ENCODE measurements at places on chromosomes 11 and 22.
A peak's percentile ranks its signal among the peaks of the same experiment; 100 is the strongest.

- no peak for DNase-seq
These were observed 921.0 kb downstream of the KCNA4 start for GRCh38 chr11:29095821-29096220.

GRCh38 chr11:128214263-128214662, 373.1 kb downstream of the ETS1 start:
- DNase-seq, result no peak

- DNase-seq, result no peak
These were observed 77.7 kb upstream of the FAM181B start for GRCh38 chr11:82811369-82811768.

DNA sequence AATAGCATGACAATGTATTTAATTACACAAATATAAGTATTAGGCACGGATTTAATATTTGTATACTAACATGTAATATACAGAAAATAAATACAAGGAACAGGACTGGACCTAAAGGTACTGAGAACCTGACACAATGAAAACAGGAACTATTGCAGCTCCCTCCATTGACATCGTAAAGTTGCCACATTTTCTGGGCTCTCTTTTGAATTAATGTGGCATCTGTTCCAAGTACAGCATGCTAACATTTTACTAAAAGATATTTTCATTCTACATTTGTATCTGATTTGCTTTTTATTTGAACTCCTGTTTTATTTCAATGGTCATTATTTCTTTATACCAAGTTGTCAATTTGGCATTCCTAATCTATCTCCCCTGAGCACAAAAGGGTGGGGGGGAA, 15.3 kb downstream of the PHF21A start:
- DNase-seq, result no peak

DNA sequence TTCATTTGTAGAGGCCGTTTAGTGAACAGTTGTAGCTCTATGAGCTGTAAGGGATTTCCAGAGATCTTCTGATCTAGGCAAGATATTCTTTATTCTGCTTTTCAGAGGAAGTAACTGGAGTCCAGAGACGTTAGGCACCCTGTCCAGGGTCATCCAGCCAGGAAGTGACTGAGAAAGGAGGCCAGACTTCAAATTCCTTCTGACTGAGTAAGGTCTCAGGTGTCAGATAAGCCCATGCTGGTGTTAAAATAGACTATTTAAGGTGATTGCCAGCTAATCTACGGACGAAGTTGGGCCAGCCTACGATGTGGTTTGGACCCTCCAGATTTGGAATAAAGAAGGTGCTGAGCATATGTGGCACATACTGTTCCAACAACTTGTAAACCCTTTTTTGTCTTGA, 54.6 kb downstream of the GRIK4 start:
- no peak for DNase-seq

DNA sequence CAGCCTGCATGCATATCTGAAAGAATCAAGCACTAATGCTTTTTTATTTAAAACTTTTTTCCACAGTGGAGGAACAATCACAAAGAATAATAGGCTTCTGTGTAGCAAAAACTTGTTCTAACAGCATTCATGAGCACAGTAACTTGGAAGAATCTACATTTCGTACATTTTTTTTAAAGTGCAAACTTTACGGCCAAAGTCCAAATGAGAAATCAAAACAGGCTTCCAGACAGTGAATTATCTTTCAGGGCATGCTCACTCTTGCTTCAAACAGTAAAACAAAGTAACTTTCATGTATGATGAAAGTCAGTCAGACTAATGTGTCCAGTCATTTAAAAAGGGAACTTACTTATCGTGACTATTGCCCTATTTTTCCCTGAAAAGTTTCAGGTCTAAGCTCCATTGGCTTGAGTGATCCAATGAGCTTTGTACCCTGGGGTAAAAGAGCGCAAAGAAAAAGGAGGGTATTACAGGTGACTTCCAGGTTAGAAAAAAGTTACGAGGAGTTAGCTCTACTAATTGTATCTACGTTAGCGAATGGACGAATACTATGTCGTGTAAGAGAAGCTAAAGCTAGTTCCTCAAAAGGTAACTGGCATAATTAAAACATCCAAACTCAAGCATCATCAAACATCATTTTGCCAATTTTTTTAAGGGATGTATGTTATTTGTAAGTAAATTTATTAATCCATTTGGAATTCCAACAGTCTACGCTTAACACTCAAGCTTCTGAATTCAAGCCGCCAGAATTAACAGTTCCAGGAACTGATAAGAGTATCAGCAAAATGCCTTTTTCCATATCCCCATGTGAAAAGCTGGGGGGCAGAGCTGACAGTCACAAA, 1.7 kb downstream of the PICALM start:
- peak; percentile 77 for DNase-seq

DNA sequence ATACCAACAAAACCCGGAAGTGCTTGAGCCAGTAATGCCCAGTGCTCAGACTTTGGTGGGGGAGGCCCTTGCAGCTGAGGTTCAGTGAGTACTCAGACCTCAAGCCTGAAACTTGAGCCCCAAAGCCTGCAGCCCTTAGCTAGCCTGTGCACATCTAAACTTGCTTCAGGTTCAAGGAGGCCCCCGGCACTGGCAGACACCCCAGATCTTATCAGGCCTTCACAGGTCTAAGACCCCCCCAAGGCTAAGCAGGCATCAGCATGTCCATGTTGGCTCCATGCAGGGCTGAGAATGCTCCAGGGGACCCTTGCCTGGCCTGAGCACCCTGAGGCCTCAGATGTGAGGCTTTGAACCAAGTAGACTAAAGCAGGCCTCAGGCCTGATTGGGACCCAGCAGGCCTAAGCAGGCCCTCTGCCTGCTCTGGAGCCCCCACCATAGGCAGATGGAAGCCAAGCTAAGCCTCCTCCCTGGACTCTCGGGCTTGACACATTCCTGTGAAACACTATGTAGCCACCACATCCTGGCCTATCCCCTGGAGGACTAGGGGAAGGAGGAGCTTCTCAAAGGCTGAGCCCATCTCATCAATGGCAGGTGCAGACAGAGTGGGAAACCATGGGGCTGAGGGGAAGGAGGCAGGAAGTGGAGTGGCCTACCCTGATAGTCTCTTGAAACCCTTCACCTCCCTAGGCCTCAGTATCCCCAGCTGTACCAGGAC, 1.2 kb upstream of the CASTOR1 start:
- no peak for DNase-seq

GRCh38 chr22:40084246-40084645, 89.5 kb downstream of the FAM83F start:
- DNase-seq, result no peak

DNA sequence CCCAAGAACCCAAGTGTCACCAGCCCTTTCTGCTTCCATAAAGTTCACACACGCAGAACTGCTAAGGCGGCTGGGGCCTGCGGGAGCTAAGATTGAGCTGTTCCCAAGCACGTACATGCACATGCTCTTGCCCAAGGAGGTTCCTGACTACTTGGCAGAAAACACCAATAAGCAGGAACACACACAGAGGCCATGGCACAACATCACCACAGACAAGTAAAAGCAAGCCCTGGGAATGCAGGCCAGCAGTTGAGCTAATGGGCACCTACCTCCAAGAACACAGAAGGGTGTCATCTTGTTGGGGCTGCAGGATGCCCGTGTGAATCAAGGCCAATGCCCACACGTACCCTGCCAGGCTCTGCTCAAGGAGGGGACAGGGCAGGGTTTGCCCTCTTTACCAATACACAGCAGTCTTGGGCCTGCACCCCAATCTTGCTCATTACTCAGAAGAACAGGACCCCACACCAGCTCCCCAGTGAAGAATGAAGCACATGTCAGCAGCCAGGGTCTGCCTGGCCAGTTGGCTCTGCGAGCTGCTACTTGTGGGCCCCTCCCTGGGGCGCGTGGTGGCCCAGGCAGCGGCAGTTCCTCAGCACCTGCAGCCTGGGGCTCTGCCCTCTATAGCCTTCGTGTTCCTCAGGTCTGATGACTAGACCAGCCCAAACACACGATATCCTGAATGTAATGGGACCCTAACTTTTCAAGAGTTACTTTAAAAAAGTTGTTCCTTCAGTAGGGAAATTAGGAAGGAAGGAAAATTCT, 32.3 kb upstream of the CYP2D6 start:
- DNase-seq, result no peak

GRCh38 chr22:26941896-26942636, 284.7 kb downstream of the MIAT start:
- DNase-seq, result no peak

- no peak for DNase-seq
These were observed 29.2 kb downstream of the ADAMTS15 start for GRCh38 chr11:130477586-130478203.

DNA sequence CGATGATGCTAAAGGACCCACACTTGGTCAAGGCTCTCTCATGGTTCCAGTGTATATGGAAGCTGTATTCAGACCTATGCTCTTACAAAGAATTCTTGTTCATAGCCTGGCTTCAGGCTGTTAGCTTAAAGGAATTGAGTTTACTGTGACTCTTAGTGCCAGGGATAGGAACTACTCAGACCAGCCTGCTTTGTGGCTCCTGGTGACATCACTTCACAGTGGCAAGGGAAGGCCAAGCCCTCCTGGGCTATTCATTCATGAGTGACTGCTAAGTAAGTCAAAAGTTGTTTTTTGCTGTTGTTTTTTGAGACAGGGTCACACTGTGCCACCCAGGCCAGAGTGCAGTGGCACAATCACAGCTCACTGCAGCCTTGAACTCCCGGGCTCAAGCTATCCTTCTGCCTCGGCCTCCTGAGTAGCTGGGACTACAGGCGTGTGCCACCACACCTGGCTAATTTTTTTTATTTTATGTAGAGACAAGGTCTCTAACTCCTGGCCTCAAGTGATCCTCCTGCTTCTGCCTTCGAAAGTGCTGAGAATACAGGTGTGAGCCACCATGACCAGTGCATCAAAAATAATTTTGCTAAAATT, 9.6 kb downstream of the ART5 start:
- DNase-seq, result no peak

GRCh38 chr11:74634537-74634936, 42.2 kb downstream of the POLD3 start:
- DNase-seq, result peak; percentile 37

GRCh38 chr22:33969045-33969444, 48.8 kb upstream of the LARGE1 start:
- DNase-seq, result no peak

- DNase-seq, result no peak
These were observed 11.4 kb upstream of the ANKK1 start for GRCh38 chr11:113376156-113376555.

GRCh38 chr11:120424185-120424969, 87.2 kb upstream of the GRIK4 start:
- DNase-seq, result no peak

DNA sequence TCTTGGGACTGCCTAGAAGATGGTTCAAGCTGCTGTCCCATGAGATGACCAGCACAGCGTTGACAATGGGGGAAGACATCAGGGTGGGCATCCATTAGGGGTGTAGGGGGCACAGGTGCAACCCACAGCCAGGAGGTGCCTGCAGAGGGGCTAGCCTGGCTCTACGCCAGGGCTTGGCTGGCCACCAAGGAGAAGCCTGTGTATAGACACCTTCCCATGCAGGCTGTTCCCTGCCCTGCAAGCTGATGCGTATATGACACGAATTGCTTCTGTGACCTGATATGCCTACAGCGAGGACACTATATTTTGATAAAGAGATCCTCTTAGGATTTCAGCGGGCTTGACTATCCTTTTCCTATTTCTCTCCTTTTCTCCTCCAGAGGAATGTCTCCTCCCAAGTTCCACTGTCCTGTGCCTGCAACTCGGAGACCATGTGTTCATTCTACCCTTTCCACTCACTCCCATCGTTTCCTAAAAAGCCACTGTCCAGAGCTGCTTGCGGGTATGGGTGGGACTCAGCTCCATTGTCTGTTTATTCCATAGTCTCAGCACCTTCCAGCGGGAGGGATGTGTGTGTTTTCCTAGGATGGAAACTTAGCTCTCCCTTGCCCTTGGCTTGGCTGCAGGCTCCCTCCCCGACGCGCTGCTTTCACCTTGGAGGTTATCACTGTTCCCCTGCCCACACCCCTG, 56.1 kb downstream of the ST14 start:
- DNase-seq, result no peak

- no peak for DNase-seq
These were observed 2.2 kb upstream of the BPIFC start for GRCh38 chr22:32466496-32466895.

DNA sequence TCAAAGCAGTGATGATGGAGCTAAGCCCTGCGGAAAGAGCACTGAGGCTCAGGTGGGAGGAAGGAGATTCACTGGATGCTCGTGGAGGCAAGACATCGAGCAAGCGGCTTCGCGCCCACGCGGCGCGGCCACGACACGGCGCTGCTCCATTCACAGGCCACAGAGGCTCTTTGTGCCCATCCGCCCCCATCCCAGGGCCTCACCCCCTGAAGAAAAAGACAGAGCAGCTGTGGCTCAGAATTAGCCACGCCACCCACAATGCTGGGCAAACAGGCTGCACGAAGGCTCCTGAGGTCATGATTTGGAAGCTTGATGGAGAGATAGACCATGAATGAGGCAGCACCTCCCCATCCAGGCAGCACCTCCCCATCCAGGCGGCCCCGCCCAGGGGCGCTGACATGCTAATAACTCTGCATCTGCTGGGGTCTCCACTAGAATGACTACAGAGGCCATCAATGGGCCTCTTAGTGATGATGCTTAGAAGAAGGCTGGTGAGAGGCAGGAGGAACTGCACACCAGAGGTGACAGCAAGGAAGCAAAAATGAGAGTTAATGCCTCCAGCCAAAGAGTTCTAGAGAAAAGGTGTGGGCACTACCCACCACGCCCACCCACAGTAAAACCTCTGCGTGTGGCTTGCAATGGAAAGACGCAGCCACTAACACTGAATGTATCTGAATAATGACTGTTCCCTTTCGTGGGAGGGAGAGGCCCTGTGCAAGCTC, 43.5 kb downstream of the MYH9 start:
- DNase-seq, result no peak

DNA sequence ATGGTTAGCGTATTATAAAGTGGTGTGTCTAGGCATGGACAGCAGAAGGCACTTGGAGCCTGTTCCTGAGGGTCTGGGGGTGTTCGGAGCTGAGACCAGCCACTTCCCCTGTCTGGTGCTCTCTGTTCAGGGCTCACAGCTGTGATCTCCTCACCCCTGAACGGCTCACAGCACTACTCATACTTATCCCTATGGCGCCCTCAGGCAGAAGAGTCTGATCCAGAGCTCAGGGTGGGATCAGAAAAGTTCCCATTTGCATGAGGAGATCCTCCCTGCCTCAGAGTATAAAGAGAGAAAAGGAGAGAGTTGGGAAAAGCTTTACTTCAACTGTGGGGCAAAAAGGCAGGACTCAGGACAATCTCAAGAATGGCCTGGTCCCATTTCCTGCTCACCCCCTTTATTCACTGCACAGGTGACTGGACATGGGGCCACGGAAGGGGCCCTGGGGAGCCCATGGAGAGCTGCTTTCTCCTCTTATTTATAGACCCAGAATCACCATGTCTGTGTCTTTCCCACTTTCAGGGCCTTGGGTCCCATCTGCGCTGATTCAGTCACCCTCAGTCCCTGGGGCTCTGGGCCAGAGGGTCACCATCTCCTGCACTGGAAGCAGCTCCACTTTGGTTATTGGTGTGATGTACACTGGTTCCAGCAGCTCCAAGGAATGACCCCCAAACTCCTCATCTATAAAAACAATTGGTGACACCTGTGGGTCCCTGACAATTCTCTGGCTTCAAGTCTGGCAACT, 97.0 kb upstream of the TOP3B start:
- no peak for DNase-seq

DNA sequence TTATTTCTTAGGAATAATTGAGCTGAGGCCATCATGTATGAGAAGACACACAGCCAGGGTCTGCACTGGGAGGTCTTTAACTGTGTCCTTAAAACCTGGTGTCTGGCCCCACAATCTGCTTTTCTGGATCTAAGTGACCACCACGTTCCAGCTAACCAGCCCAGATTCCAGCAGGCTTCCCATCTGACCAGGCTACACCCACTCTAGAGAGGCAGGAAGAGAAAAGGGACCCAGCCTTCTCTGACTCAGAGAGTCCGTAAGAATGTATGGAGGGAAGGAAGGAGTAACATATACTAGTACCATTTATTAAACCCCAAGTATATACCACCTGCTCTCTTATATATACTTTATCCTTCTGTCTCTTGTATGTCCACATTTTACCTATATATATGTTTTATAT, 80.1 kb downstream of the LDLRAD3 start:
- no peak for DNase-seq

Measured in hematopoietic multipotent progenitor cell treated with erythropoietin and hydrocortisone succinate and interleukin-3 and kit ligand, for 8 days (in vitro differentiated cells).